ENCODE measurements at places on chromosomes 5 and 9.

GRCh38 chr9:30574355-30575151 is 1809.9 kb upstream of the ACO1 start:
- DNase-seq, result no peak

DNA sequence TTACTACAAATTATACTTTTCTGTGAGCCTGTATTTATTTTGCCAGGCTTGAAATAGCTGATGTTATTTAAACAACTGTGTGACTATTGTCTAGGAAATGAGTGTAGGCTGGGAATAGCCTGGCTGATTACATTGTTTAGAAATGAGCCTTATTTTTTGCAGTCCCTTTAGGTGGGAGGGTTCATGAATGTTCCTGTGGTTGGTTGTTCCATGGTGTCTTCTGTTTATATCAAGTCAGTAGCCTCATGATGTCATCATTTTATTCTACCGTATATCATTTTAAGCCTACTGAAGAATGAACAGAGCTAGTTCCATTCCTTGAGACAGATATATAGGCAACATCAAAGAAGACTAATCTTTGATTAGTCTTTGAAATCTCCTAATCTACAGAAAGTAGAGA is 53.1 kb downstream of the MAP1B start:
- no peak for DNase-seq

- DNase-seq, result no peak
Measured at GRCh38 chr9:19294219-19294618, 63.7 kb downstream of the DENND4C start.

GRCh38 chr9:113219969-113220368 is 1.1 kb downstream of the FKBP15 start:
- no peak for DNase-seq

GRCh38 chr5:15807871-15808270 is 307.9 kb downstream of the FBXL7 start:
- no peak for DNase-seq

- DNase-seq, result no peak
Measured at GRCh38 chr9:14912859-14913258, 2.6 kb upstream of the FREM1 start.

GRCh38 chr5:74491586-74491985 is 148.9 kb downstream of the ENC1 start:
- no peak for DNase-seq

DNA sequence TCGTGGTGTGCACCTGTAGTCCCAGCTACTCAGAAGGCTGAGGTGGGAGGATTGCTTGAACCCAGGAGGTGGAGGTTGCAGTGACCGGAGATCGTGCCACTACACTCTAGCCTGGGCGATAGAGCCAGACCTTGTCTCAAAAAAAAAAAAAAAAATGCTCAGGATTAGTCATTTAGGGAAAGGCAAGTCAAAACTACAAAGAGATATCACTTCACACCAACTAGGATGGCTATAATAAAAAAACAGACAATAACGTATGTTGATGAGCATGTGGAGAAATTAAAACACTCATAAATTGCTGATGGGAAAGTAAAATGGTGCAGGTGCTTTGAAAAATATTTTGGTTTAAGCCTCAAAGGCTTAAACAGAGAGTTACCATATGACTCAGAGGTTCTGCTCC is 6.3 kb upstream of the ANKRD34B start:
- no peak for DNase-seq

DNA sequence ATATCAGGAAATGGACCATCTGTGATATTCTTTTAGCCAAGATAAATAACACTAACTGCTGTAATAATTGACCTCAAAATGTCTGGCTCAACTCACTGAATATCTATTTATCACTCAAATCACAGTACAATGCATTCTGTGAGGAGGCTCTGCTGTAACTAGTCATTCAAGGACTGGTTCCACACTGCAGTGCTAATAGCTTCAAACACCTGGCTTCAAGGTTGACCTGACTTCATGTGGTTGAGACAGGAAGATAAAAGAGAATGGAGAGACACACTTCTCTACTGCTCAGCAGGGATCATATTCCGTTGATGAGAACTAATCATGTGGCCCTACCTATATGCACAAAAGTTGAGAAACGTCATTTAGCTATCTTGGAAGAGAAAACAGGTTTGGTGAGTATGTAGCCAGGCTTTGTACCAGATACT is 3.4 kb upstream of the RHOBTB3 start:
- DNase-seq, result no peak

- DNase-seq, result no peak
Measured at GRCh38 chr5:56037531-56038010, 42.8 kb upstream of the IL6ST start.

DNA sequence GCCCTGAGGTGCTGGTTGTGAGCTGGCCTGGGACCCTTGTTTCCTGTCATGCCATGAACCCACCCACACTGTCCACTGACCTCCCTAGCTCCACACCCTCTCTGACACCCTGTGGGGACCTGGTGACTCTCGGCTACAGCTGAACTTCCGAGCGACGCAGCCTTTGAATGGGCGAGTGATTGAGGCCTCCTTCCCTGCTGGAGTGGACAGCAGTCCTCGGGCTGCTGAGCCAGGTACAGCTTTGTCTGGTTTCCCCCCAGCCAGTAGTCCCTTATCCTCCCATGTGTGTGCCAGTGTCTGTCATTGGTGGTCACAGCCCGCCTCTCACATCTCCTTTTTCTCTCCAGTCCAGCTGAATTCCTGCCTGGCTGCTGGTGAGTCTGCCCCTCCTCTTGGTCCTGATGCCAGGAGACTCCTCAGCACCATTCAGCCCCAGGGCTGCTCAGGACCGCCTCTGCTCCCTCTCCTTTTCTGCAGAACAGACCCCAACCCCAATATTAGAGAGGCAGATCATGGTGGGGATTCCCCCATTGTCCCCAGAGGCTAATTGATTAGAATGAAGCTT is 6.1 kb downstream of the CA9 start:
- DNase-seq, result no peak

DNA sequence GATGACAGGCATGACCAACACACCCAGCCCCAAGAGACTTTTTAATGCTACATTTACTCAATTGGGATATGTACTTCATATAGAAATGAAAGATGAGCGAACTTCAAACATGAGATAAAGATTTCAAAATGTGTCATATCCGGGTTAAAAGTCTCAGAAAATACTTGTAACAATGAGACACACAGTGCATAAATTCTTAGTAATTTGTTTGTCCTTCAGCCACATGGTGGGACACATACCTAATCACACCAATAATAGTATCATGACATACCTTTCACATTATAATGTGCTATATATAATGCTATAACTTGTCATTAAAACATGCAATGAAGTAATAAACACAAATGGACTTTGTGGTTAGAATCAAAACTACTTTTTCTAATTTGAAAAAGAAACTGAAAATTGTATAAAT is 204.7 kb upstream of the RFX3 start:
- DNase-seq, result no peak

DNA sequence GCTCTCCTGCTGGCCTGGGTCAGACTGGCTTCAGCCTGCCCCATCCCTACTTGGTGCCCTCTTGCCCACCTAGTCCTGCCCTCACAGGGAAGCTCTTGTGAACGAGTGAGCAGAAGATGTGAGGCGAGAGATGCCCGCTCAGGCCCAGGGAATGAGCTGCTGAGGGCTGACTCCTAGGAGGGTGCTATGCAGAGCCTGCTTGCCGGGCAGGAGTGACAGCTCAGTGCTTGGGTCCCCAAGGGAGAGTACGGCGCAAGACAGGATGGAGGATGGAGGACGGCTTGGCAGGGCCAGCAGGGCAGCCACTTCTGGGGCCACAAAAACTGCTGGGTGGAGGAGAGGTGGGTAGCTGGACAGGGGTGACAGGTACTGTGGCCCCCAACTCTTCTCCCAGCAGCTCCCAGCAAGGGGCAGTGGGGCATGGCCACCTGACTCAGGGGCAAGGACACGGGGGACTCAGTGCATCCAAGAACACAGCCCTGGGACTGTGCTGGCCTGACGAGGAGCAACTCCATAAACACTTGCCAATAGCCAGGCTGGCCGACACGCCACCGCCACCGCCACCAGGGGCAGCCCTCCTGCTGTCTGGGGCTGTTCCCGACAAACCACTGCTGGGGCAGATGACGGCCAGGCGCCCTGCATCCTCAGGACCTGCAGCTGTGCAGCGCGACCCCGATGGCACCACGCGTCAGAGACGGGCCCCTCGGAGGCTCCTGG is 55.6 kb upstream of the UBAC1 start:
- no peak for DNase-seq

DNA sequence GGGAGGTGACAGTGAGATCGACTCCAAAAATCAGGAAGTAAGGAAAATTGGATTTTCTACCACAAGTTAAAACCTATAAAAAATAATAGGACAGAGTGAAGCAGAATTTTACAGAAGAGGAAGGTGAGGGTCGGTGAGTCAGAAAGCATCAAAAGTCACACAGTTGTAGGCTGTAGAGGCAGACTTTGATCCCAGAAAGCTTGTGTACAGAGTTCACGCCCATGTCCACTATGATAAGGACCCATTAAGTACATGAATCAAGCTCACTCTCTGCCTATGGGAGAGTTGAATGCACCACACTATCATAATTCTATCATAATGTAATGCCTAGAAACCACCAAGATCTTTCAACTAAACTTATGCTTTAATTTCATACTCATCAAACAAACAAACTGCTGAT is 291.2 kb downstream of the PRELID2 start:
- no peak for DNase-seq

DNA sequence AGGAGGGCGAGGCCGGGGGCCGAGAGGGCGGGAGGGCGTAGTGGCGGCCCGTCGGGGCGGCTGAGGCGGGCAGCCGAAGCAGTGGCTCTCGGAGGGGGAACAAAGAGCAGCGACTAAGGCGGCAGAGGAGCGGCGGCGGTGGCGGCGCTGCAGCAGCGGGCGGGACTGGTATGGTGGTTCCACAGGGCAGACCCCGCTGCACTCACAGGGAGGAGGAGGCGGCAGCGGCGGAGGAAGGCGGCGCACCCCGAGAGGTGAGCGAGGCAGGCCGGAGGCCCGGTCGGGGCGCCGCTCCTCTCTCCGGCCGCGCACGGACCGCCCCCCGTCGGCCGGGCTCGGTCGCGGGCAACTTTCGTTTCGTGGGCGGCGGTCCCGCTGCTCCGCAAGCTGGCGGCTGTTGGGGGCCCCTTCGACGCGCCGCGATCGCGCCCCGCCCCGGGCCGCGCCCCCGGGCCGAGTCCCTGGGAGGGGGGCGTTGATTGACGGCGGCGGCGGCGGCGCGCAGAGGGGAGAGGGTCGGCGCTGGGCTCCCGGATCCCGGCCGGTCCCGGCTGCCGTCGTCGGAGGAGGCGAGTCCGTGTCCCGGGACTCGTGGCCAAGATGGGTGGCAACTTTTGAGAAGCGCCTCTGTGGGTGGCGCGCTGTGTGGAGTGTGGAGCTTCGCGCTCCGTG is 467 bp downstream of the CNOT6 start:
- DNase-seq, result no peak

GRCh38 chr9:123868002-123868401 is 61.9 kb downstream of the DENND1A start:
- no peak for DNase-seq

DNA sequence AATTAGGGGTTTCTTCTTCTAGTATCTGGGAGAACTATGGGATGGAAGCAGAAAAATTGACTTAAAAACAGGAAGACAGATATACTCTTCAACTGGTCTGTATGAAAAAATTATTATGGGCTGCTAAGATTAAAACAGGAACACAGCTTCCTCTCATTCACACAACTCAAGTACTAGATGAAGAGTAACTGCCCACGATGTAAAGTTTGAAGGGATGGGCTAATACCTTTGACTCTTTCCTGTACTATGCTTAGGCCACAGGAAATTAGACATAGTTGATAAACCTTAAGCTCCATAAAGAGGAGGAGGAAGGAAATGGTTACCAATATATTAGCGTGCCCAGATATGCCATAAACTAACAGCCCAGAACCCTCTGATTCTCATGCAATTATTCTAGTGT is 88.6 kb downstream of the ANKRD31 start:
- no peak for DNase-seq

GRCh38 chr9:122810306-122810946 is 10.5 kb downstream of the OR1K1 start:
- no peak for DNase-seq

DNA sequence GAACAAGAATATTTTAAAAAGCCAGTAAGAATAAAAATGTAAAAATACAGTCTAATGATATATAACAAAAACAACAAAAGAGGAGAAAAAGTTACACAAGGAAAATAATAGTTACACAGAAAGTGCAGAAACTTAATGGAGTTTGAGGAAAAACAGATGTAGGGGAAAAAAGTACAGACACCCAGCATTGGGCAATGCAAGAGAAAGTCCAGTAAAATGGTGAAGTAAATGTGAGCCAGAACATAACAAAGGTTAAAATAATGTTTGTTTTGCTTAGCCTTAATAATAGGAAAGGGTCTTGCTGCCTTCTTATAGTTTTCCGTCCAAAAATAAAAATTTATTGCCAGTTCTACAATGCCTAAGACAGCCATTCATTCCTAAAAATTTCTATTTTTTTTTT is 364.2 kb downstream of the NNT start:
- DNase-seq, result no peak

DNA sequence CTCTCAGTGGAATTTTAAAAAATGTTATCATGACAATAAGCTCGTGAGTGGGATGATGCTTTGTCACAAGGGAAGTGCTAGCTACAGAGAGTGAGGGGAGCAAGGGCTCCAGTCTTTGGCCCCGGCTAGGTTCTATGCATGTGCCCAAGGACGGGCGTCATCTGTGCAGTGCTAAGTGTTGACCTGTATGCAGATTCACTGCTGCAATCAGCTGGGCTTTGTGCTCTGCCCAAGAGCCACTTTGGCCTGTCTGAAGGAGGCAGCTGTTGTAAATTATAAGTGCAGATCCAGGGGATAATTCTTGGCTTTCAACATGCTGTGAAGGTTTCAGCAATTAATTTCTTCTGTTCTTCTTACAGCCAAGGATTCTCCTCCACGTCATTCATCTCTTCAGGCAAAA is 268.6 kb downstream of the PSAT1 start:
- no peak for DNase-seq

DNA sequence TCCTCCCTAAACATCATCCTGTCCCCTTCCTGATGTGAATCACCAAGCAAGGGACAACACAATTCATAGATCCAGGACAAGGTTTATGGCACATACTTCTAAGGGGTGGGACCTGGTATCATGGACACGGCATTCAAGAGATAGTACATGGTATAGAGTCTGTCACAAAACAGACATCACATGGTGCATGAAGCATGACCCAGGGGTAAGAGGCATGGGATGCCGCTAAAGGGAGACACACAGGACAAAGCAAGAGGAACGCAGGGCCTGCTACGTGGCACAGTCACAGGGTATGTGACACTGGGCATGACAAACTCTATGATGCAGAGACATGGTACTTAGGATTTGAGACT is 20.7 kb downstream of the GSN start:
- no peak for DNase-seq
